ENCODE measurements at places on chromosomes 1 and 21.

DNA sequence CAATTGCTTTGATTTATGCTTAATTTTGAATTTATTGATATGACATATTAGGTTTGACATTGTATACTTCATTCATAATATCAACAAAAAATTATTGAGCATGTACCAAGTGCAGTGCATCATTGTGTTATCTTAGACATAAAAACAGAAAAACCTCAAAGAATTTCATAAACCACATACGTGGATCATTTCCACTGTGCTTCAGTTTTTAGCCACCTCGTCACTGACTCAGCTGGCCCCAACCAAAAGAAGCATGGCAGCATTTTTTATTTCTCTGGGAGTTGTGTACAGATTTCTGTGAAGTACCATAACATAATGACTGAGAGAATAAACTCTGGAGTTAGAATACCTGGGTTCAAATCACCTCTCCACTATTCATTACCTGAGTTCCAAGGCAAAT lies 95.6 kb upstream of the C1orf87 start:
- DNase-seq = no peak

DNA sequence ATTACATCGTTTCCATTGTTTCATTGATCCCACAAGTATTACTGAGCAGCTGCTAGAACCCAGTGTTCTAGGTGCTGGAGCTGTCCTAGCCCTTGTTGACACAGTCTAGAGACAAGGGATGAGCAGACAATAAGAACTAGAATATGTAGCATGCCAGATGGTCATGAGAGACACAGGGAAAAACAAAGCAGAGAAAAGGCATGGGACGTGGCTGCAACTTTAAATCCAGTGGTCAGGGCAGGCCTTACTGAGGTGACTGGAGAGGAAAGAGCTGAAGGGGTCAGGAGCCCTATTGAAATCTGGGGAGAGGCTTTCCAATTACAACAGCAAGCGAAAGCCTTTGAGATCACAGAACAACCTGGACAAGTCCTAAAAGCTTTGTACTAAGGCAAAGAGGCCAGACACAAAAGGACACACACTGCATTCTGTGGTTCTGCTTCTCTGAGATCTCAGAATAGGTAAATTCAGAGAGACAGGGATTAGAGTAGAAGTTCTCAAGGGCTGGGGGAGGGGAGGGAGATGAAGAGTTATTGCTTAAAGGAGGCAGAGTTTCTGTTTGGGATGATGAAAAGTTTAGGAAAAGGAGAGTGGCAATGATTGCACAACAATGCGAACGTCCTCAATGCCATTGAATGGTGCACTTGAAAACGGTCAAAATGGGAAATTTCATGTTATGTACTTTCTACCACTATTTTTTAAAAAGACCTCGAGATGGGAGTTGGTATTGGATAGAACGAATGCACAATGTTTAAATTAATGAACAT lies 467.4 kb upstream of the VAMP3 start:
- no peak for DNase-seq

DNA sequence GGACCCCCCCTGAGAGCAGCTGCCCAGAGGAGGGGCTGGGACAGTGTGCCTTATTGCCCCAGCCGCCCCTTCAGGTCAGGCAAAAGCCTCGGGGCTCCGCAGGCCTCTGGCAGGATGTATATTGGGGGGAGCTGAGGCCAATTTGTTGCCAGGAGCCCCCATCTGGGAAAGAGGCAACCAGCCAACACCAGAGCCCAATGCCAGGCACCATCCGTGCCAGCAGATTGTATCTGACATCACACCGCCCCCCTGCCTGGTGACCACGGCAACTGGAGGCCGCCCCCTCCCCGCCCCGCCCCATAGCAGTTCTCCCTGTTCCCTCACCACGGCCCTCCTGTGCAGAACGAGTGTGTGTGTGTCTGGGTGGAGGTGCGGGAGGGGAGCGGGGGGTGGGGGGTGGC lies 3.6 kb upstream of the PLEKHG5 start:
- DNase-seq = no peak

GRCh38 chr21:41762753-41763152 lies 4.1 kb downstream of the RIPK4 start:
- DNase-seq = no peak

DNA sequence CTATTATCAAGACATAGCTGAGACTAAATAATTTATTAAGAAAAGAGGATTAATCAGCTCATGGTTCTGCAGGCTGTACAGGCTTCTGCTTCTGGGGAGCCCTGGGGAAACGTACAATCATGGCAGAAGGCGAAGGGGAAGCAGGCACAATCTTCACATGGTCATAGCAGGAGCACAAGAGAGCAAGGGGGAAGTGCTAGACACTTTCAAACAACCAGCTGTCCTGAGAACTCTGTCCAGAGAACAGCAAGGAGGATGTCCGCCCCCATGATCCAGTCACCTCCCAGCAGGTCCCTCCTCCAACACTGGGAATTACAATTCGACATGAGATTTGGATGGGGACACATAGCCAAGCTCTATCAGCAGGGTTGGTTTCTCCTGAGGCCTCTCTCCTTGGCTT lies 10.3 kb upstream of the SLC45A1 start:
- no peak for DNase-seq

DNA sequence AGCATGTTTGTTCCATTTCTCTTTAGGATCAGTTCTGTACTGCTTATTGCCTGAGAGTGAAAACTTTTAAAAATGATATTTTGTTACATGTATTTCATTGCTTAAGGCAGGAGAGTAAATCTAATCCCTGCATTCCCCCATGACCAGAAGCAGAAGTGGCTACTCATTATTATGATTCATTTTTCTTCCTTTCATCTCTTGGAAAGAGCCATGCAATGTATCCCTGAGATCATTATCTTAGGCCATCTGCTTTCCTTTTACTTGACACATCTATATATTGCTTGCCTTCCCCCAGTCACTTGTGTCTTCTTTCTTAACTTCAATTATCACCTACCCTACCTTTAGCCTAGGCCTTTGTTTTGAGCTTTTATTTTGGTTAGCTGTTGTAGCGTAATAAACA lies 430.4 kb upstream of the CHRM3 start:
- DNase-seq = no peak

GRCh38 chr1:209038316-209038715 lies 545.2 kb upstream of the CAMK1G start:
- DNase-seq = no peak

Measured in NCI-H2107 (cell line).